ENCODE measurements at places on chromosomes 6 and 20.

GRCh38 chr20:24937579-24937978, 11.5 kb upstream of the CST7 start:
- no peak for DNase-seq

GRCh38 chr20:5833309-5833941, 83.2 kb downstream of the SHLD1 start:
- DNase-seq: peak; percentile 60

DNA sequence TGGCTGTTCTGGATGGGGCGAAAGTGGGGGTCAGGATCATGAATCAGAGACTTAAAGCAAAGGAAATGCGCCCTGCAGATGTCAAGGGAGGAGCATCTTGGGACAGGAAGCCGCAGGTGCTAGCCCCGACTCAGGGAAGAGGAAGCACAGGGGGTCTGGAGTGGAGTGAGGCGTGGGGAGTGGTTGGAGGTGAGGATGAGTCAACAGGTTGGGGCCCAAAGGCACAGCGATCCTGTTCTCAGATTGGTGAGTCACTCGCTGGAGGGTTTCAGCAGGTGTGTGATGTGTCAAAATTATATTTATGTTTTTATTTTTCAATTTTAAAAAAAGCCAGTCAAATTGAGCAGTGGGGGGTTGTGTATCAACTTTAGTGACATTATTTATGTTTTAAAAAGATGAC, 19.0 kb downstream of the PACSIN1 start:
- DNase-seq: no peak

DNA sequence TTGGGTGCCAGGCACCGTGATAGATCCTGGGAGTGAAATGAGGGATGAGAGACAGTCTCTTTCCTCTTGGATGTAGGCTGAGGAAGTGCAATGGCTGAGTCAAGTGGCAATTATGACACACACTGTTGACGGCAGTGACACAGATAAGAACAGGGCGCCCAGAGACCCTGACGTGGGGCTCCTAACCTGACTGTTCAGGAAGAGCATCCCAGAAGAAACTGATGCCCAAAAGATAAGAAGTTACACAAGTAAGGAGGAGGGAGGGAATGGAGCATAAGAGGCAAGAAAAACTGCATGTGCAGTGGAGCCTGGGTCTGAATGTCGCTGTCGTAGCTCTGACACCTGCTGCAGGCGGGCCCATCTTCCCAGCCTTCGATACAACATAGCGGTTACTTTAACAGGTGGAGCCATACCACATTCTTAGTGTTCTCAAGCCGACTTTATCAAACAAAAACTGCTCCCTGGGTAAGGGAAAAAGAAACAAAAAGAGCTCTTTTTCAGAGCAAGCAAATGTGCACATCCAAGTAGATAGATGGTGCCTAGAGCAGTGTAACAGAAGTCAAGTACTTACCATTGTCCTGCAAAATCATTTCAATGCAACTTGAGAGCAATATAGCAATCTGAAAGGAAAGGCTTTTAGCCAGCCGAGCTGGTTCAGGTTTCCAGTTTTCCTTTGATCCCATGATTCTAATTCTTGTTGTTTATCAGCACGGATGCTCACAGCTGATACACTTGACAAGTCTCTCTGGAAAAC, 463.9 kb upstream of the JARID2 start:
- DNase-seq: no peak

DNA sequence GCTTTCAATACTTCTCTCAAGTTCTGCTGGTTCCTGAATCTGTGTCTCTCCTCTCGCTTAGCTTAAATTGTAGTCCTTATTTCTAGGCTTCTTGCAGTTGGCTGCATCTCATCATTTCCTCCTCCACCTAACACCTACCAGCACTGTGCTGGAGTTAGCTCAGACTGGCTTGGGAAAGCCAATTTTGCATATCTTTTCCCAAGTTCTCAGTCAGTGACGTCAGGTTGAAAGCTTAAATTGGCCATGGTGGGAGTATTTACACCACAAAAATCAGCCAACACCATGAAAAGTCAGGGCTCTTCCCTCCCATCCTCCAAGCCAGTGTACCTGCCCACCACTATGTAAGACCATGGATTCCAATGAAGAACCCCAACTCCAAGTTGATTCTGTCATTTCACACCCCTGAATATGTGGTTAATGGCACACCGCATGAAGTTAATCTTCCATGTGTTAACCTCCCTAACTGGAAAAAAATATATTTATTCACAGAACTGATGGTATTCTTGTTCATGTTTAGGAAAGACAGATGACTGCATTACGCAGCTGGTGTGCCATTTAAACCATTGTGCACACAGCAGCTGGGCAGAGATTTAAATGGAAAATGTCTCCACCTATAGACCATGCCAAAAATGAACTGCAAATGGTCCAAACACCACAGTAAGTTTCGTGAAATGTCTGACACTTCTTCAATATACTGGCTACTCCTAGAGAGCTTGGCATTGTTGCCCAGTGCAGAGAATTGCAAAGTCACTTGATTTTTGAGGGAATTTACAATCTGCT, 274.1 kb upstream of the MAP3K7 start:
- no peak for DNase-seq

DNA sequence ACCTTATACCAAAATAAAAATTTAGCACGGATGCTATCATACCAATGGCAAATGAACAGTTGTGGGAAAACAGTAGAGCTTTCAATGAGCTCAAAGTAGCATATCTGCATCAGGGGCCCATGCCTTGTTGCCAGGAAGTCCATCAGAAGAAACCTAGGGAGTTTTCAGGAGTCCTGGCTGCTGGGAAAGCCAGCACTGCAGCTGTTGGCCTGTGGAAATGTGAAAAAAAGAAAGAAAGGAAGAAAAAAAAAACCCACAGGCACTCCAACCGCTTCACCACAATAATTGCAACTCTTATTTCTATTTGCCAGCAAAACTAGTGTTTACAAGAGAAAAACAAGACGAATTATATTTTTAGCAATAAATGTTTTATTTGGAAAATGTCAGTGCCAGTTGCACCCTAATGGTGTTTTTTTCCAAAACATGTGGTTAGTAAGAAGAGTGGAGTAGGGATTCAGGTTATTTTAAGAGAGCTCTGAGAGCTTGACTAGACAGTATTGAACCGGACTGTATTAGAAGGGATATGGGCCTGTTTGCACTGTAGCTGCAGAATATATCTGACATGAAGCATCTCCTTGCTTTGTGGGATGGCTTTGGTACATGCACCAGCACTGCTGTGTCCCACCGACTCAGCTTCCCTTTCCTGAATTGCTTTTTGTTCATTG, 137.3 kb downstream of the CCDC170 start:
- DNase-seq: no peak

GRCh38 chr20:57414867-57415592, 23.8 kb downstream of the RBM38 start:
- no peak for DNase-seq

- DNase-seq: no peak
These were observed 12.0 kb downstream of the GCLC start for GRCh38 chr6:53532942-53533341.

- DNase-seq: no peak
These were observed 167.9 kb upstream of the STMND1 start for GRCh38 chr6:16933961-16934360.

GRCh38 chr6:87772597-87773530, 70.8 kb upstream of the AKIRIN2 start:
- no peak for DNase-seq

DNA sequence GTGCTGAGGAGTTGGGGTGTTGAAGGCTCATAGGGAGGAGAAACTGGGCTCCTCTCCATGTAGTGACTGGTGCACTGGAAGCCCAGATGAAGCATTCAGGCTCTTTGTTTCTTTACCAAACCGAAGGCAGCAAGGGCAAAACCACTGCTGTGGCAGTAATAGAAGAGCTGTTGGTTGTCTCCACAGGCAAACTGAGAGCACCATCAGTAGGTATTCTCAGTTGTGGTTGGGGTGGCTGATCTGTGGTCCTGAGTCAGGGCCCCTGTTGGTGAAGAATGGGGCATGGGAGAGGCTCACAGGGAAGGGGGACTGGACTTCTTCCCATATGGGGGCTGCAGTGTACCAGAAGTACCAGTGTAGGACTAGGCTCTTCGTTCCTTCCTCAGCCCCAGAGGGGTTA, 460.2 kb upstream of the IMPG1 start:
- DNase-seq: no peak

GRCh38 chr20:36620917-36621316, 15.3 kb downstream of the RAB5IF start:
- no peak for DNase-seq

All from foreskin melanocyte (primary cell).